Activated T-helper 2 cell treated with anti-CD3 and anti-CD28 coated beads, Interferon-gamma antibody, Interleukin-2, Interleukin-4, amounts not matched to agents 10 μg/mL and 5 μg/mL and 100 μg/mL, durations not matched to agents 14 hours and 24 hours and 36 hours (primary cell): ENCODE measurements at places on chromosomes 1 and 21.

- no peak for DNase-seq
Measured at GRCh38 chr1:66317248-66317515, 216.8 kb upstream of the SGIP1 start.

DNA sequence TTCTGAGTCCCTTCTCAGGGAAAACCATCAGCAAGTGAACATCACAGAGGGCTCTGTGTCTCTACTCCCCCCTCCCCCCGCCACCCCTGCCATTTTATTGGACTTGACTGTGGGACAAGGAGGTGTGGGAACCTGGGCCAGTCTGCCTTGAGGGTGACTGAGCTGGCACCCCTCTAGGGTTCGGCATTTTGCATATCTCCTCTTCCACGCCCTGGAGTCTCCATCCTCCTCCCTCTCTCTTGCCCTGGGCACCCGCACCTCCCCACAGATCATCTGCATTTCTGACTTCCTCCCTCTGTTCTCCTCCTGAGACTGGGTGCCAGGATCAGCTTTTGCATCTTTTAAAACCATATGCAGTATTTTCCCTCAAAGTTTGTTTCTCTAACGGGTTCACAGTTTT, 107.1 kb upstream of the ERRFI1 start:
- no peak for DNase-seq

DNA sequence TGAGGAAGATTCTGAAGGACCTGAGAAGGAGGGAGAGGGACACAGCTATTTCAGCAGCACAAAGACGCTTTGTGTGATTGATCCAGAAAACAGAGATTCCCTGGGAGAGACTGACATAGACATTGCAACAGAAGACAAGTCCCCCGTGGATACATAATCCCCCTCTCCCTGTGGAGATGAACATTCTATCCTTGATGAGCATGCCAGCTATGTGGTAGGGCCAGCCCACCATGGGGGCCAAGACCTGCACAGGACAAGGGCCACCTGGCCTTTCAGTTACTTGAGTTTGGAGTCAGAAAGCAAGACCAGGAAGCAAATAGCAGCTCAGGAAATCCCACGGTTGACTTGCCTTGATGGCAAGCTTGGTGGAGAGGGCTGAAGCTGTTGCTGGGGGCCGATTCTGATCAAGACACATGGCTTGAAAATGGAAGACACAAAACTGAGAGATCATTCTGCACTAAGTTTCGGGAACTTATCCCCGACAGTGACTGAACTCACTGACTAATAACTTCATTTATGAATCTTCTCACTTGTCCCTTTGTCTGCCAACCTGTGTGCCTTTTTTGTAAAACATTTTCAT, 161.3 kb upstream of the SGIP1 start:
- DNase-seq: no peak

GRCh38 chr1:147721716-147722115, 38.7 kb downstream of the GJA5 start:
- DNase-seq: no peak

DNA sequence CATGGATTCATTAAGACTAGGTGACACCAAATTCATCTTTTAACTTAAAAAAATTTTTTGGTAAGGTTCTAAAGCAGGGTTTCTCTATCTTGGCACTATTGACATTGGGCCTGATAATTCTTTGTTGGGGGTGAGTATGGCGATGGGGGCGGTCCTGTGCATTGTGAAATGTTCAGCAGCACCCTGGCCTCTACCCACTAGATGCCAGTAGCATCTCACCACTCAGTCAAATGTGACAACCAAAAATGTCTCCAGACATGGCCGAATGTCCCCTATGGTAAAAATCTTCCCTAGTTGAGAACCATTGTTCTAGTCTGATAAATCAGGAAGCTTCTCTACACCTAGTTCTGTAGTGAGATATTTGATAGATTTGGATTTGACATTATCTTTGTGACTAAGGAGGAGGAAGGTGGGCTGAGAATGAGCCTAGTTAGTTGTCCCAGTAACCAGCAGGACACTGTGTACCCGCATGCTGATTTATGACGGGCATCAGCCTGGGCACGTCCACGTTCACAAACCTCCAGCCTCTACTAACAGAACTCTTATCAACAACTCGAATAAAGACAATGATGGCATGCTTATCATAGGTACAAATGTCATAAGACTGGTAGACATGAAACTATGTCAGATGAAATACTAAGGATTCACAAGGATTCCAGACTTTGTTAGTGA, 104.6 kb downstream of the KCND3 start:
- no peak for DNase-seq

- no peak for DNase-seq
Measured at GRCh38 chr1:154501423-154502065, 475 bp upstream of the TDRD10 start.

GRCh38 chr1:240571782-240572181, 40.2 kb downstream of the GREM2 start:
- DNase-seq: no peak

DNA sequence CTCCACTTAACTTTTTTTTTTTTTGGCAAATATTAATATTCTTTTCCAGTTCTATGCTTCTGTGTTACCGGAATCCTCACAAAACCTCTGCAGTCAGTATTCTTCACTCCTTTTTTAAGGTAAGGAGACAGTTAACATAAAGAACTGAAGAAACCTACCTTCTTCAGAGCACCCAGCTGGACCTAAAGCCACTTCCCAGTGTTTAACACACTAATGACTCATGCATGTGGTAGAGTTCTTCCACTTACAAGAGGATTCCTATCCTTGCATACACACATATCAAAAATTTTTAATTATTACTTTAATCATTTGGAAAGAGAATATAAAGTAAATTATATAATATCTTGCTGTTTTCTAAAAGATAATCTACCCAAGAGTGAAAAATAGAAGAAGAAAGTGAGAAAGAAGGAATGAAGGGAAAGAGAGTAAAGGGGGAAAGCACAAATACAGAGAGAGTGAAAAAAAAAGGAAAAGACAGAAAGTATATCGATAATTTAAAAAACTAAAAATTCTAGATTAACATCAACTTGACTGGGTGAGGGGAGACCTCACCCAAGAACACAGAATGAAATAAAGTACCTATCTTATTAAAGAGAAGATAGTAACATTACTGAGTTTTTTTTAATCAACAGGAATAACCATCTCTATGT, 54.9 kb downstream of the ENAH start:
- no peak for DNase-seq

DNA sequence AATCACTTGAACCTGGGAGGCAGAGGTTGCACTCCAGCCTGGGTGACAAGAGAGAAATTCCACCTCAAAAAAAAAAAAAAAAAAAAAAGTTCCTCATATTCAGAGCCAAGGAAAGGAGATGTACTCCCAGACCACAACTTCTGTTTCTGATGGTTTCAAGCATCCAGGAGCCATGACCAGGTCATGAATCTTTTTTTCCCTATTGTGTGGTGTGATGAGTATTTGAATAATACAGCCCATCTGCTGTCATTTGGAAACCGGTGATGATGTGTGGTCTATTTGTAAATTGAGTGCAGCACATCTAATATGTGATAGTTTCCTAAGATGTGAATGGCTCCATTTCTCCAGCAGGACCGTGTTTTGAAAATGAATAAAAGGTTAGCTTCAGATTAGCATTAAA, 18.6 kb downstream of the PIK3CD start:
- no peak for DNase-seq

GRCh38 chr1:190507357-190507756, 29.7 kb upstream of the BRINP3 start:
- DNase-seq: no peak

DNA sequence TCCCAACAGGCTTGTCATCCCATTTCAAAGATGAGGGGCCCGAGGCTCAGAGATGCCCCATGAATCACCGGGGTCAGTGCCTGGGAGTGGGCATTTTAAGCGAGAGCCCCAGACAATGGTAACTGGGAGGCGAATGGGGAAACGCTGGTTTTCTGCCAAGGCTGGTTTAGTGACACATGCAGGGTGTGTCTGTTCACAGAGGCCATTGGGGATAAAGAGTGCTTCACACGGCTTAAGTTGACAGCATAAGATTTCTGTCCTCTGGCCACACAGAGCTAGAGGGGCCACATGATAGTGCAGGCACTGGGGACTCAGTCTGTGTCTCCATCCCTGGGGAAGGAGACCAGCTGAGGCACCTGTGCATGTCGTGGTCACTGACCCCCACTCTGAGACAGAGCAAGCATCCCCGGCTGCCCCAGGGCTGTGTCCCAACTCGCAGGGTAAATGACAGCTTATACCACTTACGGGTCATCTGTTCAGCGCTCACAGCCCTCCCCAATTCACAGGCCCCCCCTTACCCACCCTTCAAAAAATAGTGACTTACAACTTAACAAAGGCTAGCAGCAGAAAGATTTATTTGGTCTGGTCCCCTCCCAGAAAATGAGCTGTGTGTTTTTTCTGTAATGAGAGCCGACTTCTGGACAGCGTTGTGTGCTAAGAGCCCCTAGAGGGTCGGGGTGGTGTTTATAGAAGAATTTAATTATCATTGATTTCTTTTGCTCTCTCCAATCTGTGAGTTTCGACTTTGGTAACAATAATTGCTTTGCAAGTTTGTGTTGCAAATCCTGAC, 34.9 kb upstream of the ARHGEF16 start:
- no peak for DNase-seq

- DNase-seq: no peak
Measured at GRCh38 chr1:150544204-150544603, 5.0 kb upstream of the ADAMTSL4 start.

DNA sequence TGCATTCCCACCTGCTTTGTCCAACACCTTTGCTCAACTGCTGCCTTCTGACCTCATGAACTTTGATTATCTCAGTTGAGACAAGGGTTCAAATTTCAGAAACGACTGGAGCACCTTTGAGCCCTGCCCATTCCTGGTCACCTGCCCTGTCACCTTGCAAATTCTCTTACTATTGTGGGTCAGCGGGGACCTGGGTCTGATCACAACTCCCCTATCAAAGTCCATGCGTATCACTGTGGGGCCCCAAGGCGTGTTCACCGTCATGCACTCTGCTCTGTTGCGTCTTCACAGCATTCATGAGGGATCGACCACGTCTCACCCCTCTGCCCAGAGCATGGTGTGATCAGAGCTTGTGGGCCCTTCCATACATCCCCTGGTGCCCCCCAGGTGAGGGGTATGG, 12.9 kb downstream of the PTPRF start:
- DNase-seq: no peak

DNA sequence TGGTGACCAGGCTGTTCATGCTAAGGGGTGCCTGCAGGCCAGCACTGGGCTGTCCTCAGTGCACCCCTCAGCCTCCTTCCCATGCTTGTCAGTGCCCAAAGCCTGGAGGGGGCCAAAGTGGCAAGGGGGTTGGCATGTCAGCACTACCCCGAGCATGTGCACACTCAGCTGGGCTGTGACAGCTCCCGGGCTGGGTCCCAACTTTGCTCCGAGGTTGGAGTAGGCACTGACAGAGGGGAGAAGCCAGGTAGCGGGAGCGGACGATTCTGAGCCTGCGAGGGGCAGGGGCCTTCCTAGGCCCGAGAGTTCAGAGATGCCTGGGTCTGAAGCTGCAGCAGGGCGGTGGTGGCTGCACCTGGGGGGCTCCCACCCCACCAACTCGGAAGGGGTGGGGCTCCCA, 119.0 kb downstream of the MAST2 start:
- DNase-seq: no peak

DNA sequence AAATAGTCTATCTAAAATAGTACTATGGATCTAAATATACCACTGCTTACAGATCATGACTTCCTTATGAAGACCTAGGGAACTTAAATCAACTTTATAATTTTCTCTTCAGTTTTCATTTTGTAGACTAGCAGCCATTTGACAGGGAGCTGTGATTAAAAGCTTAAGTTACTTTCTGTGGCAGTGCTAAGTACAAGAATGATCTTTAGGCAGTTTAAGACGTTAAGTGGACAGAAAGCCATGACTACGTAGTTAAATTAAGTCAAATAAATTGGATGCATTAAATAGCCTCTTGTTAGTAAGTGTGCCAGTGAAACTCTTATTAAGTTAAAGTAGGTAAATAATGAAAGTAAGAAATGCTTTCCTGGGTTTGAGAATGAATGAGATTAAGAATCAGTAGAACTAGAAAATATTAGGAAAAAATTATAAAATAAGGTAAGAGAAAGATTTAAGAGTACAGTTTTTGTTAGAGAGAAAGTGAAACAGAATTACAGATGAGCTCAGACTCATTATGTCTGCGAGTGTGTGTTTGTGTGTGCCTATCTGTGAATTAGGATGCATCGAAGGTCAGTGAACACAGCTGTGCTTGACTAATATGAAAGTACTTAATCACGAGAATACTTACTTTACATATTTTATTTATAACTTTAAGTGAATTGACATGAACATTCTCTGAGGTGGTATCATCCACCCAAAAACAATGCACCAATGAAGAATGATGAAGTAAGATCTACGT, 336.9 kb downstream of the KCNT2 start:
- DNase-seq: no peak

DNA sequence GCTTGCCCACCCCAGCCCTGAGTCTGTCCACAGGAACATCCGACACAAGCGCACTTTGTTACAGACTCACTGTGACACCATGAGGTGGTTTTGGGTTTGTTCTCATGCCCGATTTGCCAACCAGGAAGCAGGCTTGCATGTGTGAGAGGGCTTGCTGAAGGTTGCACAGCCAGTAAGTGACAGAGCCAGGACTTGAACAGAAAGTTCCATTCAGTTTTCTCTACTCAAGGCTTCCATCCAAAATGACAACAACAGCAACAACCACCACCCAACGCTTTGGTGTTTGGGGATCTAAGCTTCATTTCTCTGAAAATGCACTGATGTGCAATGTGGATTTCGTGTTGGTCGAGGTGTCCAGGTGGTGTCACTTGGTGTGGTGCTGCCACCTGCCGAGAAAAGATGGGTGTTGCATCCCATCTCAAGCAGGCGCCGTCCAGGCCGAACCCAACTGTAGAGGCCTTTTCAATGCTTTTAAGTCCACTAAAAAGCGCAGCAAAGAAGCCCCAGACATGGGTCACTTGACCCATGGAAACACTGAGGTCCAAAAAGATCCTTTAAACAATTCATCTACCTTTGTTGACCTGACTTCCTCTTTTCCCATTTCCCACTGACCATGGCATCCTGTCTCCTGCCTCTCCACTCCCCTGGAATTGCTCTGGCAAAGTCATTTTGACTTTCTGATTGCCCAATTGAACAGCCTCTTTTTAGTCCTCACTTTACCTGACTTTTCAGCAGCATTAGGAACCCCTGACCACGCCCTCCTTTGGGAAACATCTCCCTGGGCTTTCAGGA, 12.2 kb downstream of the CITED4 start:
- DNase-seq: peak; percentile 73

DNA sequence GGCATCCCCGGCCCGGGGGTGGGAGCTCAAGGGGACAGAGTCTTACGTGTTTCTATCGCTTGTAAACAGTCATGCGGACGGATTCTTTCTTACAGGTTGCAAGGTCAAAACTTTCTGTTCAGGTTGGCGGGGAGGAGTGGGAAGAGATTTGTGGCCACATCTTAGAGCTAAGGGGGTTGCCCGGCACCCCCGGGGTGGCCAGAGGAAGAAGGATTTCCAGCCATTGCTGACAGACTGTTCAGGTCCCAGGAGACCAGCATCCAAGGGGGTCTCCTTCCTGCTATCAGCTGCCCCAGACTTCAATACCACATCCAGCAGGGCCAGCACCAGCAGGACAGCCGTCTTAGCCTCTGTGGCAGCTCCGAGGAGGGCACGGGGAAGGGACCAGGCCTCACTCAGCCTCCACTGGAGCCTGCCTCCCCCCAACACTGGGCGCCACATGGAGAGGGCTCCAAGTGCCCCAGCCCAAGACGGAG, 52.0 kb downstream of the KIF21B start:
- no peak for DNase-seq
